Stimulated activated CD8-positive, alpha-beta memory T cell treated with anti-CD3 and anti-CD28 coated beads, Interleukin-12 subunit alpha, Interleukin-12 subunit beta, amount 100 ng/mL, for 4 hours (primary cell): ENCODE measurements at places on chromosomes 6 and 20.

DNA sequence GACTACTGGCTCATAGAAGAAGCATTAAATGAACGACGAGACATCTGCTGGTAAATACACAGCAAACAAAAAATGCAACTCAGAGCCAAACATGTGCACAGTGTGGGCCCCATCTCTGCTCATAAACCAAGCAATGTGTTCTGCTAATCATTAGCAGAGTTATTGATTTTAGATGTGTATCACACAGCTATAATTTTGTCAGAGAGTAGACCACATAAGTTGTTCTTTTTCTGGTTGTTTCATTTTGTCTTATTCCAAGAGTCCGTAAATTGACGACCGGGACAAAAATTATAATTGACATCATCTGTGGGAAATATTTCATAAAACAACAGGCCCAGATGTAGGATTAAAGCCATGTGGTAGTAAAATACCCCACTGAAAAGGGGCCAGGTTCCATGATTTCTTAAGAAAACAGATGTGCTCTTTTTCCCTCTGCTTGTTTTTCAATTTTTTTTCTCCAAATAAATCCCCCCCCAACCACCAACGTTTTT, 423.6 kb downstream of the HAO1 start:
- DNase-seq = no peak

DNA sequence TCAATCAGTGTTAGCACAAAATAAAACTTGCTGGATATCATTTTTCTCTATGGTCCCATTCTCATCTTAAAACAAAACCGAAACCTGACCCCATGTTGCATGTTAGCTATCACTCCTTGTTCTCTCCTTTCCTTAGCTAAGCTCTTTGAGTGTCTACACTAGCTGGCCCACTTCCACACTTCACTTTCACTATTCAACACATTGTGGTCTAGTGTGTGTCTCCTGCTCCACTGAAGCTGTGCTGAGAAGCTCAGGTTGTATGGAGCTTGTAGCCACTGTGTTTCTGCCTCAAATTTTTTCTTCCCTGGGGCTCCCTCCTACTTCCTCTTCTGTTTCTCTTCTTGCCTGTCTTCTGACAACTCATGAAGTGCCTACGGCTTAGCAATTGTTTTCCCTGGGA, 223.0 kb downstream of the NKAIN2 start:
- no peak for DNase-seq

DNA sequence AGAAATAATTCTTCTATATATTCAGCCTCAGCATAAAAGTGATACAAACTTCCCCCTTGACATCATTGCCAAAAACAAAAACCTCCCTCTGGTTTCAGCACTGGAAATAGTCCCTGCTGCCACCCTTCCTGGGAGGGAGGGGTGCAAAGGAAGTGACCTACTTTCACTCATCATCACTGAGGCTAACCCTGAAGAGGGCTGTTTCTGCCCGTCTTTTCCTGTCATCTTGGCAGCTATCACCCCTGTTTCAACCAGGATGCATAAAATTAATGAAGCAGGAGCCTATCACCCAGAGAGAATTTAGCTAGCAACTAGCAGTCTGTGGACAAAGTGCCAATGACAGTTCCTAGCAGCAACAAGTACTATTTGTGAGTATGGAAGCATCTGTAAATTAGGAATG, 397.8 kb downstream of the LAMA2 start:
- peak; percentile 1 for DNase-seq

DNA sequence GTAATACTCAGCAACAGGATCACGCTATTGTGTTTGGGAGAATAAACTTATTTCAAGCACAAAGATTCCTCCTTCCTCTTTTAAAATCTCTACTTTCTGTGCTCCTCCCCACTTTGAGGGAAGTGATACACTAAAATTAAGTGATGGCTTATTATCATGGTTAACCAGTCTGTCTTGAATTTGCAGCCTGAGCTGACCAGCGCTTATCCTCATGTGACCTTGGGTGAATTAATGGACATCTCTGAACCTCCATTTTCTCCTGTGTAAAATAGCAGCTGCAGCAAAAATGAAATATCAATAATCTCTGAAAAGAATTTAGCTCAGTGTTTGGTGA, 222.6 kb downstream of the BCAS1 start:
- no peak for DNase-seq

DNA sequence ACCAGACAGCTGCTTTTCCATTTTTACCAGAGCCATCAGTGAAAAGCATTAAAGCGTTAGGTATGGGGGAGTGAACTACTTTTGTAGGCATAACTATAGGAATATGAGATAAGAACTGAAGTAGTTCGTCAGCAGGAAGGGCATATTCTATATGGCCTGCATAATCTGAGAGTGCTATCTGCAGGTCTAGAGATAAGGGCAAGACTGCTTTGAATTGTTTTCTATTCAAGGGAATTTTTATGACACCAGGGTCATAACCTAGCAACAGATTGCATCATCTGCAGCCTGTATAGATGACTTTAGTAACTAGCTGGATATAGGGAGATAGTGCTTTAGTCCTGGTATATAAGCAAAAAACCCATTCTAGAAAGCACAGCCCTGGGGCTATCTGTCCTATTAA, 437.3 kb upstream of the HTR1E start:
- no peak for DNase-seq

- no peak for DNase-seq
Measured at GRCh38 chr6:41546866-41547798, 951 bp downstream of the FOXP4 start.

GRCh38 chr6:154773610-154774089, 40.4 kb downstream of the SCAF8 start:
- no peak for DNase-seq

DNA sequence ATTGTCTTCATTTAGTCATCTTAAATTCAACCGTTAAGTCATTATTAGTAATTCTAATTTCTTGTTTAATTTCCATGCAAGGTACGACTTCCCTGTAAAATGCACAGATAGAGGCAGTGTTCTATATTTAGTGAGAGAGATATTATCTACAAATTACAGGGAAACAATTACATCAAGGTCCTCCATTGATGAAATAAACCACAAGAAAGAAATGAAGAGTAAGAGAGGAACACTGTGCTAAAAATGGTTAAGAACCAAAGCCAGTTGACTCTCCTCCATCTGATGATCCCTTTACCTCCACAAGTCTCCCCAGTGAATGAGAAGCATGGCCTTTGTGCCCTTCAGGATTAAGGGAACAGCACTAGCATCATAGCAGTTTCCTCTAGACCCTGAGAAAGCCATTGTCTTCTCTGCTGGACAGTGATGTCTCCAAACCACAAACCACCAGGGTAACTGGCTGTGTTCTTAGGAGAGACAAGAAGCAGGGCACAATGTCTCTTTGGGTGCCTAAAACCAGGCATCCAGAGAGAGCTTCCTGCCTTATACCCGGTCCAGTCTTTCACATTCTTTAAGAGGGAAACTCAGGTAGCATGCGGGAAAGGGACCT, 38.1 kb downstream of the IRF4 start:
- DNase-seq = no peak

DNA sequence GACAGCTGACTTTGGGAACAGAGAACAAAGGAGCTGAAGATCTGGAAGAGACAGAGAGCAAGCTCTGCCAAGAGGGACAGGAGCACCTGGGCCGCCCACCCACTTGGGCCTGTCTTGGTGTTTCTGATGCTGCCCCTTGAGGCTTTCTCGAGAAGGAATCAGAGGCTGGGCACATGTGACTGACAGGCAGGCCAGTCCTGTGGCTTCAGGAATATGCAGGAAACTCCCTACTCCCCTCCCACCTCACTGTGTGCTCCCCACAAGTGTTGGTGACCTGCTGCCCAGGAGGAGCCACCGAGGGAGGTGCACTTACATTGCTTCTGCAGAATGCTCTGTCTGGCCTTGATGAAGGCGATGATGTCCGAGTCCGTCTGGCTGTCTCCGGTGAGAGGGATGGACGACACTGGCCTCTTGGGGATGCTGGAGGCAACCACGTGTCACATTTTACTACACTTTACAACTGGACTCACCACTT, 20.9 kb upstream of the KCNK16 start:
- no peak for DNase-seq

DNA sequence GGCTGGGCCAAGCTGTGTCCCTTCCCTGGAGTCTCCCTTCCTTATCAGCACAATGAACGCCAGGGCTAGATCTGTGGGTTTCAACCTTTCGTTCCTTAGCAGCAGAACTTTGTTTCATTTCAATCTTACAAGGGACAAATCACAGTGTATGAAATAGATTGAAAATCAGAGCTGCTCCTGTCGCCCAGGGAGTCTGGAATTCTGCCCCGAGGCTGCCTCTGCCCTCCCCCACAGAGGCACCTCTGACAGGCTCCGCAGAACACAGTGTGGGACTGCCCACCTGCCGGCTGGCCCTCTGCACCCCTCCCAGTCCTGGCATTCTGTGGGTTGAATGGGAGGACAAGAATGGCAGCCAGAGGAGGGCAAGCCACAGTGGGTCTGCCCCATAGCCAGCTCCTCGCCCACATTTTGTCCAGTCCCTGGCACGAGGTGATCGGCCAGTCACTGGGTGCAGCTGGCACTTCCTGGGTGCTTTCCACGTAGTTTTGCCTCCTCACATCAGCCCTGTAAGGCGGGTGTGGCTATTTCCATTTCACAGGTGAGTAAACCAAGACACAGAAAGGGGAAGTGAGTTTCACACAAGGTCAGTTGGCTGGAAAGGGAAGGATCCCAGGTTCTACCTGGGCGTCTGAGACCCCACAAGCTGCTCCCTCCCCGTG, 26.1 kb downstream of the MANBAL start:
- DNase-seq = no peak

DNA sequence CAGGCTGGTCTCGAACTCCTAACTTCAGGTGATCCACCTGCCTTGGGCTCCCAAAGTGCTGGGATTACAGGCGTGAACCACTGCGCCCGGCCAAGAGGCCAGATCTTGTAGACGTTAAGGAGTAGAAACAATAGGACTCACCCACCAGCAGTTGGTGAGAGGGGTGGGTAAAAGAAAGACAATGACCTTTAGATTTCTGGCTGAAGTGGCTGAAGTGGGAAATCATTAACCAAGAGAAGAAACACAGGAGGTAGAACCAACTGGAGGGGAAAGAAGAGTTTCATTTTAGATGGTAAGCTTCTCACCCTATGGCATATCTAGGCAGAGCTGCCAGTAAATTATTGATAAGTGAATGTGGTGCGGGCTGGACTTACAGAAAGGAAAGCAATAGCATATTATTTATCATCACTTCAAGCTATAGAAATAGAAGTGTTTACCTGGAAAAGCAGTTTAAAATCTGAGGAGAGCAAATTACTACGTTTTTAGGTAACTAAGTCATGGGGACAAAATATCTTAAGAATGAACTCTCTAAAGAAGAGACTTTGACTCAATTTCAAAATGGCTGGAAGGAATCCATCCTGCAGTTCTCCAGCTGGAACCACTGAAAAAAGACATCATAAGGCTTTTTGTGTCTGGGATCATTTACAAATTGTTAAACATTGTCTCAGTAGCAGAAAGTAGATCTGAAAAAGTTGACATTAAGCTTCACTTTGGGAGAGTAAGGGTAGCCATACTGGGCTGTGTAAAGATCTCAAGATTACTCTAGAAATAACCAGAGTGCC, 109.6 kb downstream of the ALDH8A1 start:
- no peak for DNase-seq

DNA sequence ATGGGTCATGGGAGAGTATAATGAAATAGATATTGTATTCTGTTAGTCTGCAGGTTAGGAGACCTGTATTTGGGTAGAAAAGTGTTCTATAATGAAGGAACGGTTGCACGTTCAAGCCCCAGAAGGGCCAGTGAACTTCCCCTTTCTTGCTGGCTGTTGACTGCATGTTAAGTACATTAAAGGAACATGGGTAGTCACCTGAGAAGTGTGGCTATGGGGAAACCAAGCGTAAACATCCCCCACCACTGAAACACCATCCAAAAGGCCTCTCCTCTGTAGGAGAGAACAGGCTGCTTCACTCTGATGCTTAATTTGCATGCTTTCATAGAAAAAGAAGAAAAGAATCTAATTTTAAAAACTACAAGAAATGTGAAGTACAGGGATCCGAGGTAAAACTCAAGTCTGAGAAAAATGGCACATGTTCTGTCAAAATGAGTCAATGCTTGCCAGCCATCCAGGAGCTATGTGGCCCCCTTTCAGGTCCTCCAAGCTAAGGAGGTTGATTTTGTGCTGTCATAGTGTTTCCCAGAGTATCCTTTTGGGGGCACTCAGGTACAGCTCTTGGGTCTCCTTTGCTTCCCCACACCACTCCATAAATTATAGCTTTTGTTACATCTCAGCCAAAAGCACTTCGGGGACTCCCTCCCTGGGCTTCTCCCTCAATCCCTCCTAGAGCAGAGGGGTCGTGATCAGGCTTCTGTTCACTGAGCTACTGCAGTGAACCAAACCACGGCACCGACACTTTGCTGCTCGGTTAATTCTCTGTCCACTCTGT, 283.7 kb upstream of the AGPAT4 start:
- no peak for DNase-seq

- DNase-seq = no peak
Measured at GRCh38 chr6:116287689-116288282, 8.1 kb upstream of the TSPYL1 start.

- DNase-seq = no peak
Measured at GRCh38 chr6:22880686-22881433, 311.5 kb downstream of the HDGFL1 start.

- DNase-seq = no peak
Measured at GRCh38 chr6:163839296-163839695, 424.8 kb downstream of the QKI start.

- DNase-seq = no peak
Measured at GRCh38 chr6:33272275-33273128, 627 bp downstream of the RPS18 start.

- no peak for DNase-seq
Measured at GRCh38 chr20:37114012-37114411, 18.2 kb upstream of the RBL1 start.

DNA sequence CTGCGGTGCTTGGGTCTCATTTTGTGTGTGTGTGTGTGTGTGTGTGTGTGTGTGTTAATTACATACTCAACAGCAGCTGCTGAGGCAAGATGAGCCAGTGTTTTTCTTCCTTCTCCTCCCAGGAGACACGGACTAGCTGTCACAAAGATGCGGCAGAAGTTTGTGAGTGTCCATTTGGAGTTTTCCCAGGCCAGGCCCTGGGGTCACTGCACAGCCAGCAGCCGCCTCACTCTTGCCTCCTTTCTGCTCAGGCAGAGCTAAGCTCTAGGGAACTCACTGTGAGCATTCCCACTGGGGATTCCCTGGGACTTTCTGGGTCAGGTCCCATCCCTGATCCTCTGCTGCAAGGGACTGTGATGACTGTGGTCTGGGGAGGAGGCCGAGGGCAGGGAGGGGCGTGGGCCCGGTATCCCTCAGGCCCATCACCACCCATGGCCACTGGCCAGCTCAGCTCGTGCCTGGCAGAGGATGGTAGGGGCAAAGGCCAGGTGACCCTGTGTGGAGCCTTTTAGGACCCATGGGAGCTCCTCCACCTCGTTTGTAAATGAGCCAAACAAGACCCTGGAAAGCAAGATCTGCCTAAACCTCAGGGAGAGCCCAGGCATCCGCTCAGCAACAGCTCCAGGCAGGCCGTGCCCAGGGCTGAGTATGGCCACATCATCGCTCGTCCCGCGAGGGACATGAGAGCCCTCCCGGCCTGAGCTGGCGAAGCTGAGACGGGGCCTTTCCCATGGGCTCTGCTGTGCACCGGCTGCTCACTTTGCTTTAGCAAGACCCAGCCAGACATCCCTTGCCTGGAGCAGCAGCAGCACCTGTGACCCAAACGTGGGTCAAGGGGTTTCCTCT, 102.0 kb downstream of the PSMB1 start:
- no peak for DNase-seq
